ENCODE measurements at places on chromosomes 7 and 10. TPM values are rescaled to one million over a fixed set of nuclear protein-coding genes. Genes with fewer than 3 reads are reported as not detected.

DNA sequence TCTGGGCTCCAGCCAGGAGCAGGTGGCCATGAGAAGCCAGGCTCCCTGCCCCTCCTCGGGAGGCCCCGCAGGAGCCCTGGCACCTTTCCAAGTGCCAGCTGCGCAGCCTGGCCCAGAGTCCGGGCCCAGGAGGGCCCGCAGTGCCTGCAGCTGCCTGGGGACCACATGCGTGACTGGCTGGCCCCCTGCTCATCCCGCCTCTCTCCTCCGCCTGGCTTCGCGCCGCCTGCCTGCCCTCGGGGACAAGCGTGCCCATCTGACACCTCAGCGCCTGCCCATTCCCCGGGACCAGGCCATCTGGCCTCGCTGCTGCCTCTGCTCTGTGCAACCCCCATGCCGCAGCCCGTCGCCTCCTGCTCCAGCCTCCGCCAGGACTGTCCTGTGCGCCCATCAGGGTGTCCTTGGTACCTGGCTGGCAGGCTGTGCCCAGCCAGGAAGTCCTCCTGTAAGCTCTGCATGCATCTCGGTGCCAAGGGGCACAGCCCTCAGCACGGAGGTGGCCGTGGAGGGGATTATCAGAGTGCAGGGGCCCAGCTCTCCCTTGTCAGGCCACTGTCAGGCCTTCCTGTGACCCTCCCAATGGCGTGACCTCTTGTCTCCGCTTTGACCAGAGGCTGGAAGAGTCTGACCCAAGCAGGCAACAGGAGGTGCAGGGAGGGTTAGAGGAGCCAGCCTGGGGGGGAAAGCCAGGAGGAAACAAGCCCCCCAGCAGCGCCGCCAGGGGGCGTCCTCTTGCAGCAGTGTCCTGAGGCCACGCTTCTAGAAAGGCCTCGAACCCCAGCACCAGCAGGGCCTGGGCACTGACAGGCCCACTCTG is 50.5 kb downstream of the TMEM209 start:
- no peak overlapping the region for H3K4me3 ChIP-seq
- H3K27me3 ChIP-seq: no peaks in the 10 kb centered on the region
- peak; percentile 64 for DNase-seq
- peaks cover 15% of the 10 kb centered on the region for H3K36me3 ChIP-seq

GRCh38 chr10:52343439-52343838 is 29.4 kb downstream of the DKK1 start:
- no peak for DNase-seq
- H3K36me3 ChIP-seq: no peaks in the 10 kb centered on the region
- H3K4me3 ChIP-seq: no peak overlapping the region
- no peaks in the 10 kb centered on the region for H3K4me1 ChIP-seq

DNA sequence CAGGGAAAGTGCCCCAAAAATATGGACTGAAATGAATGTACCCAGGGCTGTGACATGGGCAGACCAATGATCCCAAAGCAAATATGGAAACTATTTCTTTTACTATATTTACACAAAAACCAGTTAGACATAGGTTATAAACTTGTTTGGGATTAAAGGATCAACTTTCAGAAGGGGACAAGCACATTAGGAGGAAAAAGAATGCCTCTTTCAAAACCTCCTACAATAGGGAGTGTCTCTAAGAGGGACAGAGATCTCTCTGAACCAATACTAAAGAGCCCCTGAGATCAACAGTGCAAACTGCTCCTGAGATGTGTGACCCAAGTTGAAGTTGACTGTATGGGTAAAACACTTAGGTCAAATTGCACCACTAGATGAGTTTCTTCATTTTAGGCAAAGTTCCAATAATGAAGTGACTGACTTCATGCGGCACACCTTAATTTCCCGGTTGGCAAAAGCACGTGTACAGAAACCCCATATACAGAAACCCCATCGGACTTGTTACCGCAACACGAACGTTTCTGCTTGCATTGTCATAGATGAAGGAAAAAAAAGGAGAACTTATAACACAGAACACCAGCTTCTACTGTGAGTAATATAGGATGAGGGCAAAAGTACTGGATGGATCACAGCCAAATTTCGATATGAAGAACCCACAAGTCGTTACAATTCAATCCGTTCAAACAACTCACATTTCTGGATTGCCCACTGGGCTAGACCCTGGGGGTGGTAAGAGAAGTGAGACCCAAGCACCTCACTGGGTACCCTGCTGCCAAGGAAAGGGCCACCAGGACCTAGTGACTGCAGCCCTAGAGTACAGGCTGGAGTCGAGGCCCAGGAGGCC is 4.3 kb downstream of the SVIL start:
- no peaks in the 10 kb centered on the region for H3K36me3 ChIP-seq
- no peak overlapping the region for H3K27ac ChIP-seq
- no peaks in the 10 kb centered on the region for H3K4me1 ChIP-seq
- peaks cover 14% of the 10 kb centered on the region for H3K27me3 ChIP-seq
- H3K4me3 ChIP-seq: no peak overlapping the region

DNA sequence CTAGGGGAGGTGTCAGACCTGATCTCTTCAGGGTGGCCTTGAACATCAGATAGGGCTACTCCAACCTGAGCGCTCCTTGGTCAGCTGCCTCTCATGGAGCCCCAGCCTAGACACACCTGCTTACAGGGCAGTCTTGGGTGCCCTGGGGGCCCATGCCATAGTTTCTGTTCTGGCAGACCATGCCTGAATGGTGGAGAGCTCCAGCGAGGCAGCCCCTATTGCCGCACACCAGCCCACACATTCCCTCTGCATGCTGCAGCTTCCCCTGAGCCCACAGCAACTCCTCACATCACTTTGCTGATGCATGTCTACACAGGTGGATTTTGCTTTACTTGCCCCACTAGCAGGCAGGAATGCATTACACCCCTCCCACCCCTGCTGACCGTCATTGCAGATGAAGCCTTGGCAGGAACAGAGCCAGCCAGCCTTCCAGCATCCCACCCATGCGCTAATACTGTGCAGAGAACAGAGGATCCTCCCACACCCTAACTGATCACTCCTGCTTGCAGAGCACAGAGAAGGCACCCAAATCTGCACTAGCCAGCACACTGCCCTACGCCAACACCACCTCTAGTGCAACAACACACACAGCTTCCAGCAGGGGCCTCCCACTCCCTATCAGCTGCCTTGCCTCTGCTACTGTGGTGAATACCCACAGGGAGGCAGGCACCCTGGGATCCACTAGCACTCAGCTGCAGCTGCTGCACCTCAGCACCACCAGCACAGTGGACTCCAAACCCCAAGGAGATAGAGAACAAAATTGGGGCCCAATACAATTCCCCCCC is 43.0 kb upstream of the GRM3 start:
- H3K27ac ChIP-seq: no peak overlapping the region
- H3K27me3 ChIP-seq: no peaks in the 10 kb centered on the region
- no peak overlapping the region for H3K4me3 ChIP-seq
- no peaks in the 10 kb centered on the region for H3K36me3 ChIP-seq
- no peak for DNase-seq

GRCh38 chr7:113093561-113093960 is 6.9 kb upstream of the GPR85 start:
- no peak overlapping the region for H3K4me3 ChIP-seq
- no peak for DNase-seq
- H3K27me3 ChIP-seq: no peaks in the 10 kb centered on the region

- H3K4me3 ChIP-seq: no peak overlapping the region
- H3K27ac ChIP-seq: no peak overlapping the region
- no peak for DNase-seq
- no peaks in the 10 kb centered on the region for H3K36me3 ChIP-seq
- peaks cover 27% of the 10 kb centered on the region for H3K27me3 ChIP-seq
Measured at GRCh38 chr7:112199672-112200071, 6.5 kb downstream of the DOCK4 start.

DNA sequence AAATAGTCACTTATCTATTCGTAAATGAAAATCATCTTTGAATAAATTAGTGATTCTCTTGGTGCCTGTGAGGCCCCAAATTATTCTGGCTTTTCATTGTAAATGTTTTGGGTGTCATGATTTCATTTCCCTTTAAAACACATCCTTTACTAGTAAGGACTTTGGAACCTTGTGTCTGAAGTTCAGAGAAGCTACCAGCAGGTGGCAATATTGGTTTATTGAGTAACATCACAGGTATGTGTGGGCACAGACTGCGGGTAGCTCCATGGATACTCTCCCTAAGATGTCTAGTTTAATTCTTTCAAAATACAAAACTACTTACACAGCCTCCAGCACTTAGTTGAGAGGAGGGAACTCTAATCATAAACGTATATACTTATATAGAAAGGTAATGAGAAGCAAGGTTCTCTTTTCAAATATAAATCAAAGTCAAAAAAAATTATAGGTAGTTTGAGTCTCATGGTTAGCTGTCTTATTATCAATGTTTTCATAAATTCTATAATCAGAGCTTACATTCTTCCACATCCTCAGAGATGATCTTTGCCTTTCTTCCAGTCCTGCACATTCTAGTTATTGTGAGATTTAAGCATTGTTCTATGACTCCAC is 449.6 kb downstream of the GRM8 start:
- H3K4me1 ChIP-seq: no peaks in the 10 kb centered on the region
- H3K36me3 ChIP-seq: no peaks in the 10 kb centered on the region
- H3K27me3 ChIP-seq: no peaks in the 10 kb centered on the region

DNA sequence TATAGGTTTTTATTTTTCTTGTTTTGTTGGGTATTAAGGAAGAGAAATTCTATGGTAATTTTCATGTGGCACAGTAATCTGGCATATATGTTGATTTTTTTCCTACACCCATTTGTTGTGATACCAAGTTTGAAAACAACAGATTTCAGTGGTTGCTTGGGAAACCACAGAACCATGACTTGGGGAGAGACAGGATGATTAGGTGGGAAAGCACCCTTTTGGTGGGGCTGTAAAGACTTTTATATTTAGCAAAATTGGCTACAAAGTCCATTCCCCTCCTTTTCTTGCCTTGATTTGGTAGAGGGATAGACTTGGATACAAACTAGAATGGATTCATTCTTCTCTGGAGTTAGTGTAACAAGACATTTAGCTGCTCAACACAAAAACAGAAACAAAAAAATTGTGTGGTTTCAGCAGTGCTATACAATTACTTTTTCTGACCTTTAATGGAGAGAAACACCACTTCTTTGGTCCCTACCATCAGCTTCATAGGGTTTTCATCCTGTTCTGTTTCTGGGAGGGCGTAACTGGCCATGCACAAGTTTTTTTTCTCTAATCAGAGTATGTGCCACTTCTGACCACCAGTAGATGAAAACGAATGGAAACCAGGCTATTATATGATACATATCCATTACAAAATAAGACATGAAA is 52.7 kb downstream of the FIGNL1 start:
- DNase-seq: no peak
- no peak overlapping the region for H3K27ac ChIP-seq
- no peak overlapping the region for H3K4me3 ChIP-seq
- H3K36me3 ChIP-seq: peaks cover 81% of the 10 kb centered on the region
- H3K4me1 ChIP-seq: peaks cover 10% of the 10 kb centered on the region
- H3K27me3 ChIP-seq: no peaks in the 10 kb centered on the region

DNA sequence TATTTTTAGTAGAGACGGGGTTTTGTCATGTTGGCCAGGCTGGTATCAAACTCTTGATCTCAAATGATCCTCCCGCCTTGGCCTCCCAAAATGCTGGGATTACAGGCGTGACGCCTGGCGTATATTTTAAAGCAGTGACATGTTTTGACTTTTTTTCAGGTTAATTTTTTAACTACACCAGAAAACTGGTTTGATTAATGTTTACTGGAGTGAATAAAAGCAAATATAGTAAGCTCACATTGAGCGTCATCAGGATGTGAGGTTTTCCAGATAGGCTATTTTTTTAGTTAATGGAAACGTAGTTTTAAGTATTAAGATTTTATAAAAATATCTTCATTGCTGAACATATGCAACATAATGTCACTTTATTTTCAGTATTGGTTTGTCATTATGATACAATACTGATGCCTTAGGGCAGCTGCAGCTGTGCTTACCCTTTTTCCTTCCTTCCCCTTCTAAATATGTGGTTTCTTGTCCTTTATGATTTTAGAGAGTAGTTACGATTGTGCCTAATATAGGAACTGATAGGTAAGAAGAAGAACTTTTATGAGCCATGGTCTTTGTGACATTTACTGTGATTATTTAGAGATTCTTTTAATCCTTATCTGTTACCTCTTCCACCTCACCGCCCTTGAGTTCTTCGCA is 37.3 kb downstream of the TMEM60 start:
- peaks cover 13% of the 10 kb centered on the region for H3K36me3 ChIP-seq
- H3K27ac ChIP-seq: no peak overlapping the region

DNA sequence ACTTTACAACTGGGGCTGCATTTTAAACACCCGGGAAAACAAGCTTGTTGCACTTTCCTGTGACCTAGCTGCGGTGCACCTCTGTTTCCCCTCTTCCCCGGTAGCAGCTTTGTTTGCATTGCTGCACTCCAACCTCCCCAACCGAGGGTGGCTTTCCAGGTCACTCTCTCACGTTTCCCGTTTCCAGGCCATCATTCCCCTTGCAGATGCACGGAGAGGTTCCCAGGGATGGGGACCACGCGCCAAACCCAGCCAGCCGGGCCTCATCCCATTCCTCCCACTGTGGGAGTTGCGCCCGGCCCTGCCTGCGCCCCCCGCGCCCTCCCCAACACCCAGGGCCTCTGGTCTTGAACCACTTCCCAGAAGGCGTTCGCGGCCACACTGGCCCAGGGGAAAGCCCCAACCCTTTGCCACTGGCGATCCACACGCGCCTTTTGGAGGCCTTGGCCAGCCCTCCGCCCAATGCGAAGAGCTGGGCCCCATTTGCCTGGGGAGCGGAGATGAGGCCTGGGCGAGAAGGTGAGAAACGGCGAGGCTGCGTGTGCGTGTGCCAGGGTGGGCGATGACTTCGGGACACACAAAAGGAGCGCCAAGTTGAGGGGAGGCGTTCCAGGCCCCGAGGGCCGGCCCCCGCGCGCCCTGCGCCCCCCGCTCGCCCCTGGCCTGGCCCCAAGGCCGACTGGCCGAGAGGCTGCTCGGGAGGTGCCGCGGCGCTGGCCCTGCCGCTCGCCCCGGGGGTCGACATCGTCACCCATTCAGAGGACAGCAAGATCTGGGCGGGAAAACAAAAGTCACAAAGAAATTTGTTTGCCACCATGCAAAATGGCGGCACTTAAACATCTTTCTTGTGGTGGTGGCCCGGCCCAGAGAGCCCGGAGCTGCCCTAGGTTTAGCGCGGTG is 15.9 kb downstream of the SKIDA1 start:
- H3K4me3 ChIP-seq: no peak overlapping the region
- no peaks in the 10 kb centered on the region for H3K36me3 ChIP-seq
- no peak overlapping the region for H3K27ac ChIP-seq
- DNase-seq: no peak

DNA sequence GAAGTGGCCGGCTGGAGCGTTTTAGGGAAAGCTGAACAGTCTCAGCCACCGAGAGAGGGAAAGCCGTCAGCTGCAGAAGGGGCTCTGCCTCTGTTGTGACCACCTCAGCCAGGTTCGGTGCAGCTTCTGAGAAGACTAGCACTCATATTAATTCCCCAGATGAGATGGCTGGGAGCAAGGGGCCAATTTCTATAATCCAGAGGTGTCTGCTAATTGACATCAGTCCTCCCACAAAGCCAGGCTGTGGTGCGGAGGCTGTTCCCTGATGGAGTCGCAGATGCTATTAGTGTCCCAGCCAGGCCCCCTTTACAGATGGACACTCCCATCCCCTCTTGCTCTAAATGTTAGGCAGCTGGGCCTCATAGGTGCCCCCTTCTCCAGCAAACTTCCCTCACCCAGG is 133.5 kb downstream of the GRID1 start:
- H3K4me1 ChIP-seq: no peaks in the 10 kb centered on the region
- no peaks in the 10 kb centered on the region for H3K36me3 ChIP-seq
- H3K4me3 ChIP-seq: no peak overlapping the region
- no peak overlapping the region for H3K27ac ChIP-seq
- H3K27me3 ChIP-seq: no peaks in the 10 kb centered on the region

Gene NME8
- not detected for total RNA-seq

Gene VWA2
- not detected for total RNA-seq

Gene OR2A12
- total RNA-seq: not detected

Gene OR6V1
- total RNA-seq: not detected

Gene MMD2
- not detected for total RNA-seq

All from K562 (cell line).